Stimulated activated CD8-positive, alpha-beta memory T cell treated with anti-CD3 and anti-CD28 coated beads, Interleukin-15, amount 100 ng/mL, for 1 hour (primary cell): ENCODE measurements at places on chromosomes 11 and 22.

DNA sequence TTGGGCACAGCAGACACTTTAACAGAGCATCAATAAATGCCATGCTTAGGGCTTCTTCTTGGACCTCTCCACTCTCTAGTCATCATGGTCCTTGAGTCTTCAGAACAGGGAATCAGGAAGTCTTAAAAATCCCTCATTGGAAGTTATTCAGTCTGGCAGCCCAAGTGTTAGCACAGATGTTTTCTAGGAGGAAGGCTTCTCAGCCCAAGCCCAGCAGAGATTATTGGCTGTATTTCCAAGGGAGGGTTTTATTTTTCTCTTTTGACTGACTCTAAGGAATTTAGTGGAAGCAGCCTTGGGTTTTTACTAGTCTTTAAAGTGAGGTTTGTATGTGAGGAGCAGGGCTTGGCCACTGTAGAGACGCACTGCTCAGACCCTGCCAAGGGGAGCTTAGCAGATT lies 41.9 kb downstream of the CEP164 start:
- no peak for DNase-seq

DNA sequence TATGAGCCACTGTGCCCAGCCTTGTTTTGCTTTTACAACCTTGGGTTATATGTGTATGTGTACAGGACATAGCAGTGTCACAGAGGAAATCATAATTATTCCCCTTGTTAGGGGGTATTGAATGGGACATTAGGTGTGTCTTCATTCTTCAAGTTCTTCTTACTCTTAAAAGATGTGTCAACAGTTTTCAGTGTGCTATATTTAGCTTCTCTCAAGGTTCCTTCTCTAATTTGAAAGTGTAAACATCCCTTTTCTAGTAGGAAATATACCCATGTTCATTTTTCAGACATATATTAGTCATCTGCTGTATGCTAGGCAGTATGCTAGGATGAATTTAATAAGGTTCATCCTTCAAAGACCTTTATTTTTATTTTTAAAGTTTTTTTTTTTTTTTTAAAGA lies 17.1 kb downstream of the PCF11 start:
- DNase-seq, result no peak

- no peak for DNase-seq
These were observed 20.4 kb downstream of the ADAMTS8 start for GRCh38 chr11:130407978-130408377.

DNA sequence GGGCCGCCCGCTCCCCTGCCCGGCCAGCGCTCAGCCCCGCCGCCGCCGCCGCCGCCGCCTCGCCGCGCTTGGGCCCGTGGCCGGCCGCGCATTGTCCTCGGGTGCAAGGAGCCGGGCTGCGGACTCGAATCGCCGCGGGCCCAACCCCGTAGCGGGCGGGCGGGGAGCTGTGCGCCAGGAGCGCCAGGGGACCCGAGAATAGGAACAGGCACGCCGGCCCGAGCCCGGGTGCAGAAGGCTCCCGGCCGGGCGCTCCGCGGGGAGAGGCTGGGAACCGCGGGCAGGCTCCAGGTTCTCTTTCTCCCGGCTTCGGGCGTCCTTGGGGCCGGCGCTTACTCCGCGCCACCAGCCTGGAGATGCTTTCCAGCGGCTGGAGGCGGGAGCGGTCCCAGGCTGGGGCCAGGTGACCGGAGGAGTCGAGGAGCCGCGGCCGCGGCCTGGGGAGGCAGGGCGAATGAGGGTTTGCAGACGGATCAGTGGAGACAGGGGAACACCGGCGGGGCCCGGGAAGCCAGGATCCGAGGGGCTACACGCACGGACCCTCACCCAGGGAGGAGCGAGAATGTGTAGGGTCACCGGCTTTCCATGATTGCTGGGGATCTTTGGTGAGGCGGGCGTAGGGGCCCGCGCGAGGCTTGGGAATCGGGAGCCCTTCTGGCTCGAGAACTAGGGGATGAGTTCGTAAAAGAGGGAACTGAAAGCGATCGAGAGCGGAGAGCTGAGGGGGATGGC lies 726 bp downstream of the PKNOX2 start:
- DNase-seq, result no peak

GRCh38 chr22:44249376-44250147 lies 63.2 kb downstream of the SHISAL1 start:
- no peak for DNase-seq

DNA sequence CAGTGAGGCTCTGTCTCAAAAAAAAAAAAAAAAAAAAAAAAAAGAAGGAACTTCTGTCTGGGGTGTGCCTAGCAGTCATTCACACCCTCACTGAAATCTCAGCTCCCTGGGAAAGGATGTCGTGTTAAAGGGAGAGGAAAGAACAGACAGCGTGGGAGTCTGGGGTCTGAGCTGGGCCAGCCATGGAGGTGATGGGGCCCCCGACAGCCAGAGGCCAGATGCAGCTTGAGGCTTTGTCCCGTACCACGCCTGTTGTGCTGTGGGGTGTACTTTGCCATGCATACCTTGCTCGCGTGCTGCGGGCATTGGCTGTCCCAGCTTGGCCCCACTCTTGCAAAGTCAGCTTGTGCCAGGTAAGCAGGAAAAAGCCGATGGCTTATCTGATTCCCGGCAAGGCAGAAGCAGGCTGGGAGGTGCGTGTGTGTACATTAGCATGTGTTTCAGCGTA lies 4.6 kb downstream of the SYT12 start:
- DNase-seq, result no peak

GRCh38 chr22:28670756-28671155 lies 8.9 kb downstream of the TTC28 start:
- no peak for DNase-seq

- DNase-seq, result no peak
These were observed 30.4 kb upstream of the CRTAM start for GRCh38 chr11:122807731-122808477.

- no peak for DNase-seq
These were observed 10.2 kb upstream of the LDHA start for GRCh38 chr11:18384157-18384641.

GRCh38 chr11:3195251-3196160 lies 23.1 kb downstream of the MRGPRG start:
- no peak for DNase-seq

GRCh38 chr11:10409207-10409661 lies 45.8 kb upstream of the AMPD3 start:
- no peak for DNase-seq

DNA sequence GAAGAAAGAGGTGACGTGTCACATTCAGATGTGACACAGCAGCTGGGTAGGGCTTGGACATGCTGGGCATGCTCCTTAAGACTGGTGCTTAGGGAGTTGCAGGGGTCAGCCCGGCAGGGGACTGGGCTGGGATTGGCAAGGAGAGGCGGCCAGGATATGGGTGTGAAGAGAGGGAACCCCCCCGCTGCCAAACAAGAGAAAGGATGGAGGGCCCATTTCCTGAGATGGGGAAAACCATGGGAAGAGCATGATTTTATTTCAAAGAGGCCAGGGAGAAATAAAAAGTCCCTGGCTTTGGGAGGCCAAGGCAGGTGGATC lies 5.3 kb downstream of the ATF4 start:
- no peak for DNase-seq

DNA sequence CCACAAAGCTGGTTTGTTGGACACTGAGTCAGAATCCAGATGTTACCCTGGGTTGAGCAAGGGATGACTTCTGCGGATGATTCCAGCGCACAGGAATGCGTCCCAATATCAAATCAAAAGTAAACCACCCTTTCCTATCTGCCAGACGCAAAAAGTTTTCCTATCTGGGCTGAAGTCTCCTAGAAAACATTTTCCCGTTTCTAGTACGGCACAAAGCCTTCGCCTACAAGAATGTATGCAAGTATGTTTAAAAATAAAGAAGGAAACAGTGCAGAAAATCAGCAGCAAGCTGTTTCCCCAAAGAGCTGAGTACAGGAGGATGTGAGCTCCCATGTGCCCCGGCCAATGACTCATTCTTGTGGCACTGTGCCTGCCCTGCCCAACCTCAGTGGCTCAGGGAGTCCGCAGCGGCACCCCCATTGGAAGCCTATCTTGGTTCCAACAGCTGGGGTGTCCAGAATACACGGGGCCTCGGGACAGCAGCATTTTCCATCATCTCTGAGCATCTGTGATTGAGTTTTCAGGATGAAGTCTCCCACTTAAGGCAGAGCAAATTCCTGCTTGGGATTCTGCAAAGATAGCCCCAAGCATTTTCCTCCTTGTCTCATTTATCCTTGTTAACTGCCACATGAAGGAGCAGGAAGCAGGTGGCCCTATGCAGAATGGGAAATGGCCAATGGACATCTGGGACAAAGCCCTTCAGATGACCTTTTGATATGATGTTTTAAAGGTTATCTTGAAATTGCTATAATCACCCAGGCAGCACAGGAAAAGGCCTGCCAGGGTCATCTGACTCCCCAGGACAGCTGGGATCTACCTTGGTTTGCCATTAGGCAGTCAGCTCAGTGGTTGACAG lies 17.5 kb downstream of the KCNJ5 start:
- DNase-seq, result no peak

- no peak for DNase-seq
These were observed 124.5 kb downstream of the KCNQ1 start for GRCh38 chr11:2569321-2569721.

DNA sequence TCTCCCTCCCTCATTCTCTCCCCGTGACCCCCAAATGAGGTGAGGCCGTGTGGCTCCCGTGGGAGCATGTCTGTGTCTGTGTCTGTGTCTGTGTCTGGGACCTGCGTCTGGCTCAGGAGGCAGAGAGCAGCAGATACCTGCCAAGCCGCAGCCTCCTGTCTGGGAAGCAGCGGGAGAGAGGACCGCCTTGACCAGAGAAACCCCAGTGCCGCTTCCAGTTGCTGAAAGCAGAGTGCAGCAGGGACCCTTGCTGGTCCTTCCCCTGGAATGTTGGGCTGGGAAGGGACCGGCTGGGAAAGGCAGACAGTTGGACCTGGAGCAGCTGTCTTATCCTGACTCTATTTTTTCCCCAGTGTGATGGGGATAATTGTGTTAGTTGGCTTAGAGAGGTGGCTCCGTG lies 525 bp downstream of the CSDC2 start:
- DNase-seq, result no peak

DNA sequence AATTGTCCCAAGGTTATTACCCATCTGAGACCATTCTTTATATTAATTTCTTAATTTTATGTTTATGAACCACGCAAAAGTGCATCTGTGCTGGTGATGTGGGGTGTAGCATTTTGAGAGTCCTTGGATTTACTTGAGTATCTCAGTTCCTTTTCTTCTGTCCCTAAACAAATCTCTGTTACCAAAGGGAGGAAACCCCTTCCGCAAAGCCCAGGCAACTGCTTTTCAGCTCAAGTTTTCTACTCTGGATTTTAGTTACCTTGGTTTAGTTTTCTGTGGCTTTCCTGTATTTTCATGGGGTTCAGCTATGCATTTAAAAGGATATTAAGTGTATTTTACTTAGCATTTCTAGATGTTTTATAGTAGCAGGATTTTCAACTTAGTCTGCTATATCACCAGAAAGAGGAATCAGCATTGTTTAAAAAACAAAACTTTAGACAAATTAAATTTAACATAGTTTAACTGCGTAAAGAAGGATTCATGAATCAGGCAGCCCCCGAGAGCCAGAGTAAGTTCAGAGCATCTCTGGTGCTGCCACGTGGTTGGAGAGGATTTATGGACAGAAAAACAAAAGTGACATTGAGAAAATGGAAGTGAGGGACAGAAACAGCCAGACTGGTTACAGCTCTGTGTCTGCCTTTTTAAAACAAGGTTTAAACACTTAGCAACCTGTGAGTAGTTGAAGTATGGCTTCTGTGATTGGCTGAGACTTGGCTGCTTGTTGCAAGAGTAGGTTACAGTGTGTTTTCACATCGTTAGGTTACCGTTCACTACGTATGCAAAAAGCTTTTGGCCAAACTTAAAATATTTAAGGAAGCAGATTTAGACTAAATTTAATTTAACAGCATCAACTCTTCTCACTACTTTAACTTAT lies 9.6 kb downstream of the ADM start:
- DNase-seq, result no peak

DNA sequence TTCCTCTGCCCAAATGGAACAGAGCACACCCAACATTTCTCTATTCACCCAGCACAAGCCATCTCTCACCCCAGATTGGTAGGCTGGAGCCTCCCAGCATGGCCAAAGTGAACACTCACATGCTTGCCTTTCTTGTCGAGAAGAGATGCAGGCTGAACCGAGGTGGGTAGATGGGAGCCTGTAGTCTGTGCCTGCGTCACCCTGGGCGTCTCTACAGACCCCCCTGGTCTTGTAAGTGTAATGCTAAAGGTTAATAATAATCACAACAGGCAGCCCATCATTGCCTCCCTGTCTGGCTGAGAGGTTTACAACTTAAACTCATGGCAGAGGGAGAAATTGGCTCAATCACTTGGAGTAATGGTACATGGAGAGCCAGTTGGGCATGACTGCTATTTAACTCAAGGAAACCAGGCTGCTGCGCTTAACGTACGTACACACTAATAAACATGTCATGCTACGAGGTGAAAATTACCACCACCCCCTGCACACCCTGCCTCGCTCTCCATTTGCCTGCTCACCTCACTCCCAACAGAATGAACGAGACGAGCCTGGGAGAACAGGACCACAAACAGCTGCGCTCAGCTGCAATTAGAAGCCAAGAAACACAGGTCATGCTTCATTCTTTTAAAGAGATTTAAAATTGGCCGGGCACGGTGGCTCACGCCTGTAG lies 9.1 kb upstream of the ZBTB16 start:
- no peak for DNase-seq

DNA sequence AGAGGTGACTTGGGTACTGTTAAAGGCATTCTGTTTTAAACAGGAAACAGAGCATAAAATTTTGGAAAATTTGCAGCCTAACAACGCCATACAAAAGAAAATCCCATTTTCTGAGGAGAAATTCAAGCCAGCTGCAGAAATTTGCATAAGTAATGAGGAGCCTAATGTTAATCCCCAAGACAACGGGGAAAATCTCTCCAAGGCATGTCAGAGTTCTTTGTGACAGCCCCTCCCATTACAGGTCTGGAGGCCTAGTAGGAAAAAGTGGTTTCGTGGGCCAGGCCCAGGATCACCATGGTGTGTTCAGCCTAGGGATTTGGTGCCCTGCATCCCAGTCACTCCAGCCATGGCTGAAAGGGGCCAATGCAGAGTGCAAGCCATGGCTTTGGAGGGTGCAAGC lies 1333.1 kb upstream of the TENM4 start:
- DNase-seq, result no peak

GRCh38 chr11:128695539-128696221 lies 1.8 kb downstream of the FLI1 start:
- DNase-seq, result no peak

GRCh38 chr22:25404556-25404927 lies 159.9 kb upstream of the GRK3 start:
- no peak for DNase-seq

DNA sequence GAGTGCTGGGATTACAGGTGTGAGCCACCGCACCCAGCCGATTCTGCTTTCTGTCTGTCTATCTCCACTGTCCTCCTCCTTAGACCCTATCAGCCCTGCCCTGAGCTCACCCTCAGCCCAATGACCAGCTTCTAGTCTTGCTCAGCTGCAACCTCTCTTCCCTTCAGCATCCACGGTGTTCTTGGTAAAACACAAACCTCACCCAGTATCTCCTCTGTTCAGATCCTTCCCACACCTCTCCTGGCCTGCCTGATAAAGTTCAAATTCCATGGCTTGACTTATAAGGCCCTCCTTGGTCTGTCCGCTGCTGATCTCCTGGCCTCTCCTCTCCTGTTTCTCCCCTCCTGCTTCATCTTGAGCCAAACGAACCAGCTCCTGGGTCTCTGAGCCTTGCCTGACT lies 14.5 kb upstream of the NCF4 start:
- DNase-seq, result no peak
